ENCODE measurements at places on chromosomes 6 and 20.

DNA sequence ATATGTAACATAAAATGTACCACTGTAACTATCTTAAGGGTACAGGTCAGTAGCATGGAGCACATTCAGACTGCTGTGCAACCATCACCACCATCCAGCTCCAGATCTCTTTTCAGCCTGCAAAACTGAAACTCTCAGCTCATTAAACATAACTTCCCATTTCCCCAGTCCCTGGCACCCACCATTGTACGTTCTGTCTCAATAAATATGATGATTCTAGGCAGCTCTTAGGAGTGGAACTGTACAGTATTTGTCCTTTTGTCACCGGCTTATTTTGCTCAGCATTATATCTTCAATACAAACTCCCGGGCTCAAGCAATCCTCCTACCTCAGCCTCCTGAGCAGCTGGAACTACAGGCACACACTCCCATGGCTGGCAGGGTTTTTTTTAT is 1.5 kb downstream of the ZC3H12D start:
- H3K27ac ChIP-seq, result no peak overlapping the region
- no peak overlapping the region for H3K4me3 ChIP-seq
- H3K27me3 ChIP-seq, result no peaks in the 10 kb centered on the region
- no peaks in the 10 kb centered on the region for H3K4me1 ChIP-seq
- H3K36me3 ChIP-seq, result no peaks in the 10 kb centered on the region

- peaks cover 11% of the 10 kb centered on the region for H3K4me1 ChIP-seq
- H3K27me3 ChIP-seq, result peaks cover 7% of the 10 kb centered on the region
- no peak for DNase-seq
- no peaks in the 10 kb centered on the region for H3K36me3 ChIP-seq
- peak overlapping the region; percentile 98 for H3K27ac ChIP-seq
- H3K4me3 ChIP-seq, result peak overlapping the region; percentile 98
These were observed 1.2 kb upstream of the DYNLRB1 start for GRCh38 chr20:34514897-34515483.

GRCh38 chr6:170278743-170279094 is 12.2 kb downstream of the DLL1 start:
- H3K27ac ChIP-seq, result no peak overlapping the region
- no peak overlapping the region for H3K4me3 ChIP-seq
- H3K27me3 ChIP-seq, result peaks cover 2% of the 10 kb centered on the region
- DNase-seq, result no peak
- no peaks in the 10 kb centered on the region for H3K36me3 ChIP-seq

GRCh38 chr20:58417438-58417837 is 28.4 kb downstream of the VAPB start:
- peaks cover 2% of the 10 kb centered on the region for H3K4me1 ChIP-seq
- peaks cover 5% of the 10 kb centered on the region for H3K36me3 ChIP-seq
- H3K27me3 ChIP-seq, result peaks cover 2% of the 10 kb centered on the region
- DNase-seq, result no peak

- H3K4me1 ChIP-seq, result no peaks in the 10 kb centered on the region
- no peak for DNase-seq
- H3K27me3 ChIP-seq, result no peaks in the 10 kb centered on the region
These were observed 80.2 kb downstream of the MLIP start for GRCh38 chr6:54191461-54191860.

- no peak overlapping the region for H3K27ac ChIP-seq
- H3K27me3 ChIP-seq, result no peaks in the 10 kb centered on the region
These were observed 516.1 kb upstream of the MAN1A1 start for GRCh38 chr6:119865466-119866350.

GRCh38 chr20:2750491-2751251 is 49.8 kb downstream of the CPXM1 start:
- no peak for DNase-seq
- no peaks in the 10 kb centered on the region for H3K4me1 ChIP-seq
- H3K27ac ChIP-seq, result no peak overlapping the region
- no peak overlapping the region for H3K4me3 ChIP-seq
- H3K36me3 ChIP-seq, result no peaks in the 10 kb centered on the region
- H3K27me3 ChIP-seq, result peaks cover 31% of the 10 kb centered on the region

GRCh38 chr20:62183426-62184142 is 756 bp downstream of the MTG2 start:
- H3K27me3 ChIP-seq, result peaks cover 2% of the 10 kb centered on the region
- peaks cover 15% of the 10 kb centered on the region for H3K4me1 ChIP-seq
- peak overlapping the region; percentile 81 for H3K27ac ChIP-seq
- peak overlapping the region; percentile 96 for H3K4me3 ChIP-seq
- H3K36me3 ChIP-seq, result no peaks in the 10 kb centered on the region
- peak; percentile 7 for DNase-seq

GRCh38 chr20:3334156-3334943 is 73.1 kb downstream of the DNAAF9 start:
- H3K4me1 ChIP-seq, result no peaks in the 10 kb centered on the region
- H3K4me3 ChIP-seq, result no peak overlapping the region
- no peak for DNase-seq
- no peak overlapping the region for H3K27ac ChIP-seq
- peaks cover 2% of the 10 kb centered on the region for H3K27me3 ChIP-seq

- DNase-seq, result no peak
- no peak overlapping the region for H3K4me3 ChIP-seq
- peaks cover 17% of the 10 kb centered on the region for H3K4me1 ChIP-seq
- no peaks in the 10 kb centered on the region for H3K27me3 ChIP-seq
These were observed 80.8 kb downstream of the RCAN2 start for GRCh38 chr6:46410334-46410953.

- H3K27me3 ChIP-seq, result peaks cover 3% of the 10 kb centered on the region
- DNase-seq, result no peak
- no peak overlapping the region for H3K4me3 ChIP-seq
- H3K27ac ChIP-seq, result no peak overlapping the region
- peaks cover 9% of the 10 kb centered on the region for H3K4me1 ChIP-seq
These were observed 382.1 kb downstream of the HACE1 start for GRCh38 chr6:104477569-104477968.

- peaks cover 18% of the 10 kb centered on the region for H3K36me3 ChIP-seq
- no peak for DNase-seq
- no peak overlapping the region for H3K4me3 ChIP-seq
- peaks cover 2% of the 10 kb centered on the region for H3K4me1 ChIP-seq
- H3K27me3 ChIP-seq, result peaks cover 4% of the 10 kb centered on the region
These were observed 83.9 kb upstream of the GPR6 start for GRCh38 chr6:109894181-109894580.

DNA sequence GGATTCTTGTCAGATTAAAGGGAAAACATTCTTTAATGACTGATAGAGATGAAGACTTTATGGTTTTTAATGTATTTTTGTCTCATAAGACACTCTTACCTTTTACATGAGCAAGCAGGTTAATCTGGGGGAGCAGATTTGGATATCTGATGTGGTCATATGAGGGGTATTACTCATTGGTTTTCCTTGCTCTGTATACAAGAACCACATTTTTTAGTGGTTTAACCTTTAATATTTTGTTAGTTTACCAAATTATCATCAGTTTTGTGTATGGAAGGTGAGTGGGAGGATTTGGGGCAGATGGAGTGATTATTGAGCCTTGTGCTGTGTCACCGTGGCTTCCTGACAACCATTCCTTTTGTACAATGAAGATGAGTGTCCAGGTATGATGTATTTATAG is 112.9 kb downstream of the FIG4 start:
- no peak overlapping the region for H3K4me3 ChIP-seq
- H3K27ac ChIP-seq, result no peak overlapping the region
- H3K27me3 ChIP-seq, result no peaks in the 10 kb centered on the region
- peaks cover 4% of the 10 kb centered on the region for H3K4me1 ChIP-seq

DNA sequence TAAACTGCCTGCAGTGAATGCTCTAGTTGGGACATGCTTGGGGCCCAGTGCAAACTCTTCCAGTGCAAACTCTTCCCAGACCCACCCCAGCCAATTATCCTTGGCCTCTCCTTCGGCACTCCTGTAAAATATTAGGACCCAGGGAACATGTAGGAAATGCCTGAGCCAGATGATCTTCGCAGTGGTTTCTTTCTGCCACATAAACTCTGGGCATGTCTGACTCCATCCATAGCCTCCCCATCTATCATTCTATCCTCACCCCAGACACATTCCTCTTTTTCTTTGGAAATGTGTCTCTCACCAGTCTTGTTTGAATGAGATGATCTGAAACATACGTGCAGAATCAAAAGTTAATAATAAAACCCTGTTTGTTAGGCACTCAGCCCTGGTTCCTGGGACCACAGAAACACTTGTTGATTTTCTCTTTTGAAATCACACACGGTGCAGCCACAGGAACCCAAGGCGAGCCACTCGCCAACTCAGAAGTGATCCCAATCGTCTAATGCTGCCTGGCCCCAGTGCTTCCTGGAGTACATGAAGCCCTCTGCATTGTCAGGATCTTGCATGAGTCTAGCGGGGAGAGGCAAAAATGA is 108.9 kb upstream of the CST7 start:
- no peak for DNase-seq
- peaks cover 2% of the 10 kb centered on the region for H3K27me3 ChIP-seq
- no peaks in the 10 kb centered on the region for H3K36me3 ChIP-seq
- no peaks in the 10 kb centered on the region for H3K4me1 ChIP-seq

DNA sequence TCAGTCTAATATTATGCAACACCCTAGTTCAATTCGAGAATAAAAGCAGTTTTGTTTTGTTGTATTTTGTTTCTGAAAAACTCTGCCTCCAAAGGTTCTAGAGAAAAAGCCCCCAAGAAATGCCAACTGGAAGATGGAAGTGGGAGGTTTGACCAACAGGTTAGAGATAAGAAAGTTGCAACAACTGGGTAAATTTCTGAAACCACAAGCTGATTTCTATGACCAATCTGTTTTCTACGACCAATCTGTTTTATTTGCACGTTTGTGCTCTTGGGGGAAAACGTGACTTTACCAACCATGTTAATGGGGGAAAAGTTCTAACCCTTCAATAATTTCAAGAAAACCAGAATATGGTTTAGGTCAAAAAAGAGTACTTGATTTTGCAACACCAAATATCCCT is 173.2 kb downstream of the PDE7B start:
- H3K4me3 ChIP-seq, result no peak overlapping the region
- DNase-seq, result no peak
- no peak overlapping the region for H3K27ac ChIP-seq
- peaks cover 2% of the 10 kb centered on the region for H3K27me3 ChIP-seq

- no peak overlapping the region for H3K27ac ChIP-seq
- H3K27me3 ChIP-seq, result no peaks in the 10 kb centered on the region
- H3K4me3 ChIP-seq, result no peak overlapping the region
- DNase-seq, result no peak
- H3K36me3 ChIP-seq, result no peaks in the 10 kb centered on the region
These were observed 6.2 kb upstream of the TAB2 start for GRCh38 chr6:149311293-149311692.

- H3K4me3 ChIP-seq, result no peak overlapping the region
- H3K4me1 ChIP-seq, result peaks cover 15% of the 10 kb centered on the region
- DNase-seq, result no peak
- H3K36me3 ChIP-seq, result peaks cover 32% of the 10 kb centered on the region
These were observed 10.0 kb downstream of the PYGB start for GRCh38 chr20:25257756-25258475.

DNA sequence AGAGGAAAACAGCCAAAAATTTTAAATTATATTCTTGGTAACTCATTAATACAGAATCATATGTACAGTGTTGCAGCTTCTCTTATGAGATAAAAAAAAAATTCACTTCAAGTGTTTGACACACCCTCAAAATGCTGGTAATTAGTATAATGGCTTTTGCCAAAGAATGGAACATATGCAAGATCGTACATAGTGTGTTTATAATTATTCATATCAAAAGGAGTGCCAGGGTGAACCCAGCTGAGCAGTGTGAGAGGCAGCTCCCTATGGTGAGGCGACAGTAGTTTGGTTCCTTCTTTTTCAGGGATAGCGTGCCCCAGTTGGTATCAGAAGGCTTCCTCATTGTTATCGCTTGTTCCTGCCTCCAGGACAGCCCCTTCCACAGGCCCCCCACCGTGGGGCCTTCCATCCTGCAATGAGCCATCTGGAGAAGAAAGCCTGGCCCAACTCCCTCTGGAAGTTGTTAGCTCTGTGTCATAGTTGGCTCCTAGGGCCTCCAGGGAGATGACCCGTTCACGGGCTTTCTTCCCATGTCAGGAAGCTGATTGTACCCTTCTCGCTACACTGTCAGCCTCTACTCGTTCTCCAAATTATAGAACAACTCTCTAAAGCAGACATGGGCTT is 150.7 kb downstream of the FRK start:
- peak; percentile 60 for DNase-seq
- H3K27me3 ChIP-seq, result no peaks in the 10 kb centered on the region
- peaks cover 12% of the 10 kb centered on the region for H3K4me1 ChIP-seq
- H3K27ac ChIP-seq, result peak overlapping the region; percentile 45

DNA sequence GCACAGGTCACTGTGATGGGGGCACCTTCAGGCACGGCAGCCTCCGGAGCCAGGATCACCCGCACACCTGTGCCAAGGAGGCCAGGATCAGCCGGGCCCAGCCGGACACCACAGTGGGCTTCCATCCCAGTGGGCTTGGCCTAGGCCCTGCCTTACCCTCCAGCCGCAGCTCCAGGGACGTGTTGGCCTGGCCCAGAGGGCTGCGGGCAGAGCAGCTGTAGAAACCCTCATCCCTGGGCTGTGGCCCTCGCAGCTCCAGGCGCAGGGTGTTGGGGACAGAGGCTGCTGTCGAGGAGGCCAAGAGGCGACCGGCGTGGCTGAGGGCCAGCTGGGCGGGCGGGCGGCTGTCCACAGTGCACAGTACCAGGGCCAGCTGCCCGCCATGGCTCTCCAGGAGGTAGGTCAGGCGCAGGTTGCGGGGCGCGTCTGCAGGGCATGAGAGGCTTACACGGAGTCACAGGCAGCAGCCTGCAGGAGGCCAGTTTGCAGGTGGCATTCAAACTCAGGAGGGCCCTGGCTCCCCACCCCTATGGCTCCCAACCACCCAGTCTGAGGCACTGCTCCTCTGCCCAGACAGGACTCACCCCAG is 11.0 kb upstream of the ADAM33 start:
- no peaks in the 10 kb centered on the region for H3K4me1 ChIP-seq
- no peak overlapping the region for H3K27ac ChIP-seq

DNA sequence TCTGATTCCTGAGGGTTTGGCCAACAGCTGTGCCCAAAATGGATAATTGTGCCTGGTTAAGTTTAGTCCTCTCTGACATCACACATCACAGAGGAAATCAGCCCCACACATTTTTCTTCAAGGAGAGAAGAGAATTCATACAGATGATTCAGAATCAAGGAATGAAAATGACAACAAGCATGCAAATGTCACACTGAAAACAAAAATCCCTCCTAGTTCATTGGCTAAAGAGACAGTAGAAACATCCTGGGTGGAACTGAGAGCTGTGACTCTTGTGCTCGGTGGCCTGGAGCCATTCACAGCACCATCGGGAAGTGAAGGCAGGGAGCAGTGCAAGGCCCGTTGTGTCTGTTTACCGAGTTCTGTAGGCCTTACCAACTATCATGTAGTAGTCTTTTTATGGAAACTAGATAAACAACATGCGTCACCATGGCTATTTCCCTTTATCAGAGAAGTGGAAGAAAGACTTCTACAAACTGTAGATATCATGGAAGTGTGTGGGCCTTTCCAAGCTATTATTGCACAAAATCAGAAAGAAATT is 81.7 kb upstream of the TENT5A start:
- H3K27me3 ChIP-seq, result no peaks in the 10 kb centered on the region
- no peaks in the 10 kb centered on the region for H3K36me3 ChIP-seq
- no peak overlapping the region for H3K27ac ChIP-seq
- no peaks in the 10 kb centered on the region for H3K4me1 ChIP-seq

- peak overlapping the region; percentile 1 for H3K27ac ChIP-seq
- no peak for DNase-seq
- H3K4me3 ChIP-seq, result no peak overlapping the region
- no peaks in the 10 kb centered on the region for H3K27me3 ChIP-seq
- peaks cover 42% of the 10 kb centered on the region for H3K4me1 ChIP-seq
These were observed 67.5 kb downstream of the JARID2 start for GRCh38 chr6:15313367-15313766.
